Left ventricle myocardium inferior (tissue), 1 donor: ENCODE measurements at places on chromosomes 5 and 9.

DNA sequence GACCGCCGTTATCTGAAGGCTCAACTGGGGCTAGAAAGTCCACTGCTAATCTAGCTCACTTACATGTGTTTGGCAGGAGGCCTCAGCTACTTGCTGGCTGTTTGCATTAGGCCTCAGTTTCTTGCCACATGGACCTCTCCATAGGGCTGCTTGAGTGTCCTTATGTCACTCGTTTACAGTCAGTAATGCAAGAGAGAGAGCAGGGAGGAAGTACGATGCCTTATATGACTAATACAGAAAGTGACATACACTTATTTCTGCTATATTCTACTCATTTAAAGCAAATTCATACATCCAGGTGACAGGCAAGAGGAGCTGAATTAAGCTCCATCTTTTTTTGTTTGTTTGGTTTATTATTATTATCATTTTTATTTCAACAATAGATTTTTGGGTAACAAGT, 179.6 kb downstream of the LURAP1L start:
- H3K4me3 ChIP-seq: no peak overlapping the region
- no peak overlapping the region for H3K27ac ChIP-seq
- H3K36me3 ChIP-seq: no peaks in the 10 kb centered on the region
- no peak for DNase-seq

GRCh38 chr9:86186696-86187095, 72.8 kb downstream of the C9orf153 start:
- no peak for DNase-seq
- peaks cover 6% of the 10 kb centered on the region for H3K4me1 ChIP-seq
- no peaks in the 10 kb centered on the region for H3K27me3 ChIP-seq
- H3K4me3 ChIP-seq: no peak overlapping the region
- peaks cover 6% of the 10 kb centered on the region for H3K36me3 ChIP-seq

- peaks cover 19% of the 10 kb centered on the region for H3K4me1 ChIP-seq
- DNase-seq: peak; percentile 48
- H3K4me3 ChIP-seq: no peak overlapping the region
- H3K27me3 ChIP-seq: no peaks in the 10 kb centered on the region
Measured at GRCh38 chr9:119004618-119004990, 364.6 kb downstream of the BRINP1 start.

GRCh38 chr5:2631758-2632157, 119.7 kb downstream of the IRX2 start:
- H3K4me3 ChIP-seq: no peak overlapping the region
- no peaks in the 10 kb centered on the region for H3K4me1 ChIP-seq
- H3K36me3 ChIP-seq: no peaks in the 10 kb centered on the region
- H3K27me3 ChIP-seq: peaks cover 86% of the 10 kb centered on the region
